ENCODE measurements at places on chromosomes 6 and 20.

DNA sequence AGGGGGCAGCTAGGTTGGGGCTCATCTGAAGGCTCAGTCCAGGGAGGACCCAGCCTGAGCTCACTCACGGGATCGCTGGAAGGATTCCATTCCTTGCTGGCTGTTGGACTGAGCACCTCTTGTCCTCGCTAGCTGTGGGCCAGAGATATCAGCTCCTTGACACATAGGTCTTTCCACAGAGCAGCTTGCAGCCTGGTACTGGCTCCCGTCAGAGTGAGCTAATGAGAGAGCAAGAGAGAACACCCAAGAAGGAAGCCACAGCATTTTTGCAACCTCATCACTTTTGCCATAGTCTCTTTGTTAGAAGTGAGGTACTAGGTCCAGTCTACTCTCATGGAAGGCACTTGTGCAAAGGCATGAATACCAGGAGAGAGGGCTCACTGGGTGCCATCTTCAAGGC is 179.9 kb downstream of the CDC5L start:
- no peak for DNase-seq

- DNase-seq = no peak
Measured at GRCh38 chr6:7513529-7513928, 27.9 kb upstream of the DSP start.

DNA sequence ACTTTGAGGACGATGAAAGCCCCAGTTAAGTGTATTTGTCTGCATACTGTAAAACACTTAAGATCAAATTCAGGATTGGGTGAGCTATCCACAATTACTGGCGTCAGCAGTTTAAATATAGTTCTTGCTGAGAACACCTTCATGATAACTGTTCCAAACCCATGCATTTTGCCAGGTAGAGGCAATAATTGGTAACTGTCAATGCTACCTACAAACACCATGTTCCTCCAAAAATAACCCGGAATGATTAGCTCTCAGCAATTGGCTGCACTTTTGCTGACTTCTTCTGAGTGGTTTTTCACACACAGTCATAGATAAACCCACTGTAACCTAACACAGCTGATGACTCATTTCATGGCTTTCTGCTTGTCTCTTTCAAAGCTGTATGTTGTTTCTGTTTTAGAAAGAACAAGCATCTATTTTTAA is 1358.6 kb upstream of the GJE1 start:
- peak; percentile 22 for DNase-seq

DNA sequence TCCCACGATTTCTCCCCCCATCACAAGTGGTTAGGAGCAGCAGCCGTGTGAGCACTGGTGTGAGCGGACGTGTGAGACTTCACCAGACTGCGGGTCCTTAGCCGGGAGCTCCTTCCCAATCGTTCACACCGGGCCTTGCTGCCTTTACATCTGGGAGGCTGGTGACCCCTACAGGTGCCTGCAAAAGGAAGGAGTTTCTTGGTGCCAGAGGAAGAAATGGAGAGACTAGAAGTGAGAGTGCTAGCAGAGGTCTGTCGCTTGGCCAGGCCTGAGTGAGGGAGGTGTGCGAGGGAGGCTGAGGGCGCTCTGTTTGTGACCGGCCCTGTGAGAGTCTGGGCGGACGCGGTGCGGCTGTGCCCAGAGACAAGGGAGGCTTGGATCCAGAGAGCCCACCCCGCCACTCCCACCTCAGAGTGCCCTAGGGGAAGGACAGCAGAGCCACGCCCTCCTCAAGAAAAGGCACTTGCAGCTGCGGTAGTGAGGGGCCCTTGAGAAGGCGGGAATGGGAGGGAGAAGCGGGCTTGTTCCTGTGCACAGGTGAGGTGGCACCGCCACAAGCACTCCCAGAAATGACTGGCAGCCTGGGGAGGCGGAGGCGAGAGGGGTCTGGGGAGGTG is 10.0 kb upstream of the ARMC2 start:
- no peak for DNase-seq

GRCh38 chr6:107843400-107843799 is 19.3 kb upstream of the SCML4 start:
- DNase-seq = no peak

- no peak for DNase-seq
Measured at GRCh38 chr20:62365814-62366369, 1.2 kb downstream of the LAMA5 start.

DNA sequence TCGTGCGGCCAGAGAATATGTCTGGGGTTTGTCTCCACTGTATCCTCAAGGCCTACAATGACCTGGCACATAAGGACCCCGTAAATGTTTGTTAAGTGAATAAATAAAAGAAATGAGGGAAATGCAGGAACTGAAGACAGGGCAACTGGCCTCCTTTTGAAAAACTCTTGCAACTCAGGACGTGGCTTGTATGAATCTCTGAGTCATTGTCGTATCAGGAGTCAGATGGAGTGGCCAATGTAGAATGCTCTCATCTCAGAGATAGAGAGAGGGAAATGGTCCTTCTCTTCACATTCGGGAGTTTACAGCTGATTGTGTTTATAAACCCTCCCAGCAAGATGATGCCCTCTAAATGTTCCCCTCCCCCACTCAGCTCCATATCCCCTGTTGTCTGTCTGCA is 57.1 kb downstream of the UST start:
- DNase-seq = no peak

GRCh38 chr6:130743175-130743574 is 84.0 kb upstream of the SMLR1 start:
- DNase-seq = no peak

- no peak for DNase-seq
Measured at GRCh38 chr6:151276112-151276740, 36.5 kb downstream of the AKAP12 start.

DNA sequence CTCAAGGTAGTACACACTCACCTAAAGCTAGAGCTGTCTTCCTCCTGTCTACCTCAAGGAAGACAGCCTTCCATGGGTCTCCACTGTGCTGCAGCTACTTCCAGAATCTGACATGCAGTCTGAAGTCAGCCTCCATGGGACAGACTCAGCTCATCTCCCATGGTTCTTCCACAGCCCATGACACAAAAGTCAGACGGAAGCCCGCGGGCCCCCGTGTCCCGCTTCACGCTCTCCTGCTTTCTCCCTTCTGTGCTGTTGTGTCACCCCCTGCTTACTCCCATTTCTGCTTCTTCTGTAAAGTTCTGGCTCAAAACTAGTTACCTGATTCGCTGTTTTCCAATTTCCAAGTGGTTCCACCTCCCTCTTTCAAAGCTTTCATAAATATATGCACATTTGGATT is 184.5 kb downstream of the SYNE1 start:
- DNase-seq = no peak

GRCh38 chr6:162217811-162218493 is 509.6 kb downstream of the PRKN start:
- DNase-seq = no peak

GRCh38 chr6:36752187-36752885 is 54.7 kb downstream of the RAB44 start:
- no peak for DNase-seq

DNA sequence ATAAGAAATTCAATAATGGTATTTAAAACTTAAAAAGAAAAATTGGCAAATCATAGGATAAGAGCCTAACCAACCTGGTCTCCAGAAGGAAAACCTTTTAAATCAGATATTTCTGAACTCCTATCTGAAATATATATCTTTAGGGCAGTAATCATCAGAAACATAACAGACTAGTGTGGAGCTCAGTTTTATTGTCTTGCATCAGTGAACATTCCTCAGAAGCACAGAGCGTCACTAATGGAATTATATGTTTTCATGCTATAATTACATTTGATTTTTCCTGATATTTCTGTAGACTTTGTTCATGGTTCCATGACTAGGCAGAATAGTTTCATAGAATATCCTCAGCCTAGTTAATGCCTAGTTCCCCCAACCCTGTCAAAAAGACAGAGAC is 262.2 kb downstream of the EYA4 start:
- no peak for DNase-seq

DNA sequence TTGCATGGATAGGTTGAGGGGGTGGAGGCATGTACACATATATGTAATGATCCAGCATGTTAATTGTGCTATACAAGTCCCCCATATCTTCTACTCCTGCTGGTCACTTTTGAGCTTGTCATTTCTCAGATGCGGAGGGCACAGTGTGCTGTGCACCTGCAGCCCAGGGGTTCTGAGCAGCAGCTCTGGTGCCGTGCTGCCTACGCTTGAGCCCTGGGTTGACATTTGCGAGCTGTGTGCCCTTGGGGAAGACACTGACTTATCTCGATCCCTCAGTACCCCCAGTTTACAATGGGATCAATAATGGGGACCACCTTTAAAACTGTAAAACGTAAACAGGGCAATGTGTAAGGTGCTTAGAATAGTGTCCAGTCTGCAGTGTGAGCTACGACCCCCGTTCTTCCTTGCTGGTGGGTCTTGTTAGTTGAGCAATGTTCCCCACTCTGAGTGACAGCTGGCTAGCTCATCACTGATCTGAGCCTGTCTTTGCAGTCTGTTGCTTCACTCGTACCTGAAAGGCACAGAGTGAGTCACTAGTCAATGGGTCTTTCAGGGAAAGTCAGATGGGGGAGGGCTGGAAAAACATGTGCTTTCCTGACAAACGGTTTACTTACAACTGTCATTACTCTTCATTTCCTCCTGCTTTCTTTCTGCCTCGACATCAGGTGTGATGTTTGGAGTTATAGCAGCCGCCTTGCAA is 91.7 kb downstream of the SLC2A10 start:
- no peak for DNase-seq

GRCh38 chr6:16494793-16495192 is 256.4 kb downstream of the GMPR start:
- DNase-seq = peak; percentile 90

GRCh38 chr6:129239825-129240491 is 357.0 kb downstream of the LAMA2 start:
- no peak for DNase-seq

DNA sequence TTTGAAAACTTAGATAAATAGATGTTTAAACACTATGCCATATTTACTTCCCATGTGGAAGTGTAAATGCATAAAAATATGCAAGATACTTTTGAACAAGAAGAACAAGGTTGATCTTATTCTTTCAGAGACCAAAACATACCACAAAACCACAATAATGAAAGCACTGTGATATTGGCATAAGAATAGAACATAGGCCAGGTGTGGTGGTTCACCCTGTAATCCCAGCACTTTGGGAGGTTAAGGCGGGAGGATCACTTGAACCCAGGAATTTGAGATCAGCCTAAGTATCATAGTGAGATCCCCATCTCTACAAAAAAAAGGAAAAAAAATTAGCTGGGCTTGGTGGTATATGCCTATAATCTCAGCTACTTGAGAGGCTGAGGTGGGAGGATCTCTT is 66.5 kb downstream of the KCNS1 start:
- no peak for DNase-seq

- DNase-seq = no peak
Measured at GRCh38 chr6:17466707-17467106, 73.3 kb downstream of the CAP2 start.

DNA sequence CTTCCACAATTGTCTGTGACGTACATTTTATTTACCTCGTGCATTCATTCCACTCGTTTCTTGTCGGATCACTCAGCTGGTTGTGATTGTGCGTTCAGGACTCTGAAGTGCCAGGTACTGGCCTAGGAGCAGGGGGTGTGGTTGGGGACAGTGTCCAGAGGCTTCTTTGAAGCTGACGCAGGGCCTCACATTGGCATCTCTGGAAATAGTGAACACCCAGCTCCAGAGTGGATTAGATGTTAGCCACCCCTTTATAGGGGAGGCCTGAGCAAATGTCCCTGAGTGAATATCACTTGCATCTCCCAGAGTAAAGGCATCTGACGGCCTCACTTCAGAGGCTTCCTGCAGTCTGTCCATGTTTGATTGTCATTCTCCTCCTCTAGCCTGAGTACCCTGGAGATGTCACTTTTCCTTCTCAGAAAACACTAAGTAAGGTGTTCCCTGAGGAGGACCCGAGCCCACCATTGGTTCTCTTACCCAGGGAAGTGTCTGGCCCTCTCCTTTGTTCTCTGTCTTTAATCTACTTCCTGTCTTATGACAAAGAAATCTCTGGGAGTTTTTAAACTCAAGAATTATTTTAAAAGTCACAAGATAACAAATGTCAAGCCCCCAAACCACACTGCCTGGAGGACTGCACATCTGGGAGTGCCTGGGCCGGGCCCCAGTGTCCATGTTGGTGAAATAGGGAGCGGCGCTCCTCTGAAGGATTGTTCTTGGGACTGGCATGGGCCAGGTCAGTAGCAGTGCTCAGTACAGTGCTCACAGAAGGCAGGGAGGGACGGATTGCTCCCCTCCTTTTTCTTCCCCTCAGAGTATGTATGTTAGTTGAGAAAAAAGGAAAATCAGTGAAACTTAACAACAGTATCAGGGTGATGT is 10.8 kb downstream of the STX16 start:
- DNase-seq = no peak

- DNase-seq = no peak
Measured at GRCh38 chr20:43870484-43870883, 44.2 kb upstream of the TOX2 start.

GRCh38 chr6:37382994-37383765 is 29.4 kb downstream of the RNF8 start:
- no peak for DNase-seq

- no peak for DNase-seq
Measured at GRCh38 chr20:44856442-44856841, 29.1 kb upstream of the YWHAB start.

DNA sequence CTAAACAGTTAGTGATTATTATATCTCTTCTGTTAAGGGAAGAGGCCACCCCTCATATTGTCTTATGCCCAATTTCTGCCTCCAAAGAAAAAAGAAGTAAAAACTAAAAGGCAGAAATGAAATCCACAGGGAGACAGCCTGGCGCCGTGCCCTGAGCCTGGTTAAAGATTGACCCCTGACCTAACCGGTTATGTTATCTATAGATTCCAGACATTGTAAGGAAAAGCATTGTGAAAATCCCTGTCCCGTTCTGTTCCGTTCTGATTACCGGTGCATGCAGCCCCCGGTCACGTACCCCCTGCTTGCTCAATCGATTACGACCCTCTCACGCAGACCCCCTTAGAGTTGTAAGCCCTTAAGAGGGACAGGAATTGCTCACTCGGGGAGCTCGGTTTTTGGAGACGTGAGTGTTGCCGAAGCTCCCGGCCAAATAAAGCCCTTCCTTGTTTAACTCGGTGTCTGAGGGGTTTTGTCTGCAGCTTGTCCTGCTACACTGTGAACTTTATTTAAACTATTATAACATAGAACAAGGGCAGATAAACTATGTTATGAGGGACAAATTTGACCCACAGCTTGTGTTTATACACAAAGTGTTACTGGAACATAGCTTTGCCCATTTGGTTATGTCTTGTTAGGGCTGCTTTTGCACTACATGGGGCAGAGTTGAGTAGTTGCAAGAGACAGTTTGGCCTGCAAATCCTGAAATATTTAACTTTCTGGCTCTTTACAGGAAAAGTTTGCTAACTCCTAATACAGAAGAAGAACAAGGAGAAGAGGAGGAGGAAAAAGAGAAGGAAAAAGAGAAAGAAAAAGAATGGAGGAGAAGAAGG is 49.6 kb downstream of the CD24 start:
- DNase-seq = no peak

DNA sequence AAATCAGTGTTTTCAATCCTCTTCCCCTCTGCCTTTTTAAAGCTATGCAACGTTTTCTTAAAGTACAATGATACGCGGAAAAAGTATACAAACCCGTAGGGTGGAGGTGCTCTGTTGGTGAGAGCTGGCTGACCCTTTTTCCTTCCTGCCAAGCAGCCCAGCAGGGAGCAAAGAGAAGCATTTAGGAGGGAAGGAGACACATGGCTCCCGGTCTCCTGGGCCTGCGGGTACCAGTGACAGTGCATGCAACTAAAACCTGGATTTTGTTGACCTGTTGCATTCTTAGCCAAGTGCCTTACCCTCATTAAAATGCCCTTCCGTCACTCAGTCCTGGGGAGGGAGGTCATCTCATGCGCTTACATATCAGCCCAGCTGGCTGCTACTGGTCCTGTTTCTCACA is 87.2 kb downstream of the SLX4IP start:
- no peak for DNase-seq

GRCh38 chr20:6533761-6534479 is 233.6 kb upstream of the BMP2 start:
- no peak for DNase-seq
